ENCODE measurements at places on chromosomes 1 and 21. TPM values are rescaled to one million over a fixed set of nuclear protein-coding genes. Genes with fewer than 3 reads are reported as not detected.

GRCh38 chr1:77430966-77431690 lies 149.3 kb downstream of the AK5 start:
- peak; percentile 48 for DNase-seq

DNA sequence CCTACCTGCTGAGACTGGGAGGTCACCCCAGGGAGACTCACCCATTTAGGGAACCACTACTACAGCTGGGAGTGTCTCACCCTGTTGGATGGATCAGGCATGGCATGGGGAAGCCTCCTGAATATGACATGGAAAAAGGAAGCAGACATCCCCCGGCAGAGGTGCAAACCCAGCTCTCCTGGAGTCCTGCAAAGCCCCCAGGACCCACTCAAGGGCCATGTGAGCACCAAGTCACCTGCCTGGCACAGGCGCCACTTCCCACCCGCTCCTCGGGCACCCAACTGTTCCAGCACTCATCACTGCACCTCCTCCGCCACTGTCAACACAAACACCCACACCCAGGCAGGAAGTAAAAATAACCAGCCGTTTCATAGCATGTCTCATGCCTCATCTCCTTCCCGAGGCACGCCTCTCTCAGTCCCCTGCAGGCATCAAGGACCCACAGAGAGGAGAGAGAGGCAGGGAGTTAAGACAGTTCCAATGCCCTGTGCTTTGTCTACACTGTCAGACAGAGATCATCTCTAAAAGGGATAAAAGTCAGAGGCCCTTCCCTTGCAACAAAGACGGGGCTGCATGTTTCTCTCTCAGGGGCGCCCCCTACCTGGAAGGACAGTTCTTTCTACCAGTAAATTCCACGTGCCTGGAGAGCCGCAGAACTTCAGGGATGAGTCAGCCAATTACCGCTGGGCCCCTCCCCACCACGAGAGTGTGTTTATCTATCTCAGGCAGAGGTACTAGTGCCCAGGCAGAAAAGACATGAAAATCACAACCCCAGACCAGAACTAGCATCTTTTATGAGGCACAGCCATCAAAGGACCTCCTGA lies 150.1 kb upstream of the SOD1 start:
- DNase-seq: peak; percentile 9

DNA sequence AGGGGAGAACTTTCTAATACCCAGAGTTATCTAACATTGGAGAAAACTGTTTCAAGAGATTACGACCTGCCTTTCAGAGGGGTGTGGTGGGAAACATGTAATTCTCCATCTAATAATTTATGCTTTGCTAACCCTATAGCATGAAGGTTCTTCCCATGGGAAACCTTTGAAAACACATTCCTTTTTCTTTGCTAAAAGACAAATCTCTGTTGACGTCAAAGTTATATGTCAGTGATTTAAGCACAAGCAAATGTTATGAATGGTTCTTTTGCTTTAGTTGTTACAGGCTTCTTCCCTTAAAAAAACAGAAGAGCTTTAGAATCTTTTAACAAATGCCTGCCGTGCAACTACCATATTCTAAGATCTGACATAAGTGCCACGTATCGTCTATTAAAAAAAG lies 19.2 kb downstream of the FMO2 start:
- DNase-seq: no peak

Gene OLFML3
- 239 TPM for total RNA-seq

GRCh38 chr1:47181955-47182675 lies 7.7 kb downstream of the PDZK1IP1 start:
- DNase-seq: no peak

DNA sequence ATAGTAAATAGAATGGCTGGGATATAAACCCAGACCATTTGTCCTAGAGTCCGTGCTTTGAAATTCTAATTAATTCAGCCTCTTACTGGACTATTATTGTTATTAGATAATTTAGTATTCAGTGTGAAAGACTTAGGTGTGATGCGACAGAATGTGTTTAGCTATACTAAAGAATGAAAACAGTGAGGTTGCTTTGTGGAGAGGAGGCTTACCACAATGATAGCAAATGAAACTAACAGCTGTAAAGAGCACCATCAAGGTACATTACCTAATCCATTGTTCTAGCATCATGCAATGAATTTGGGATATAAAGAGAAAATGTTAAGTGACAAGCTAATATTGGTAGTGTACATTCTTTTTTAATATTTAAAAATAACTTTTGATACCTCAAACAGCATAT lies 911.1 kb downstream of the KCNT2 start:
- DNase-seq: no peak

GRCh38 chr21:33133892-33134291 lies 64.0 kb downstream of the OLIG1 start:
- no peak for DNase-seq

DNA sequence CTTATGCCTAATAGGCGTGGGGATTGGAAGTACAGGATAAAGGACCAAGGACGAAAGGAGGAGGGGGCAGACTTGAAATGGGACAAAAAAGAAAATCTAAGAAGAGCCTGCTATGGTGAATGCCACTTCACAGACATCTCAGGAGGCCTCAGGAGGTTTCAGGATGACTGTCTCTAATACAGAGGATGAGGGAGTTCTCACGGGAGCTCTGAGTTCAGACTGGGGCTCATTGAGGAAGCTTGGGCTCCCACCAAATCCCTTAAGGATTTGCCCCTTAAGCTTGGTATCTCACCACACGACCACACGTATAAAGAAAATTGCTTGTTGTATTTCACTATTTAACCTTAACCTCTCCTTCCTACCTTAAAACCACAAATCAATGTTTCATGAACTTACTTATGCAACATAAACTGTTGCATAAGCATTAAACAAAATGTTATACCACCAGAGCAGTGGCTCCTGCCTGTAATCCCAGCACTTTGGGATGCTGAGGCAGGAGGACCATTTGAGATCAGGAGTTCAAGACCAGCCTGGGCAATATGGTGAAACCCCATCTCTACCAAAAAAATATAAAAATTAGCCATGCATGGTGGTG lies 12.4 kb downstream of the SLC30A1 start:
- no peak for DNase-seq

- DNase-seq: no peak
Measured at GRCh38 chr21:40840401-40841125, 6.4 kb downstream of the DSCAM start.

- DNase-seq: no peak
Measured at GRCh38 chr1:234725177-234726132, 115.5 kb upstream of the IRF2BP2 start.

GRCh38 chr21:41008974-41009373 lies 159.0 kb upstream of the BACE2 start:
- no peak for DNase-seq

DNA sequence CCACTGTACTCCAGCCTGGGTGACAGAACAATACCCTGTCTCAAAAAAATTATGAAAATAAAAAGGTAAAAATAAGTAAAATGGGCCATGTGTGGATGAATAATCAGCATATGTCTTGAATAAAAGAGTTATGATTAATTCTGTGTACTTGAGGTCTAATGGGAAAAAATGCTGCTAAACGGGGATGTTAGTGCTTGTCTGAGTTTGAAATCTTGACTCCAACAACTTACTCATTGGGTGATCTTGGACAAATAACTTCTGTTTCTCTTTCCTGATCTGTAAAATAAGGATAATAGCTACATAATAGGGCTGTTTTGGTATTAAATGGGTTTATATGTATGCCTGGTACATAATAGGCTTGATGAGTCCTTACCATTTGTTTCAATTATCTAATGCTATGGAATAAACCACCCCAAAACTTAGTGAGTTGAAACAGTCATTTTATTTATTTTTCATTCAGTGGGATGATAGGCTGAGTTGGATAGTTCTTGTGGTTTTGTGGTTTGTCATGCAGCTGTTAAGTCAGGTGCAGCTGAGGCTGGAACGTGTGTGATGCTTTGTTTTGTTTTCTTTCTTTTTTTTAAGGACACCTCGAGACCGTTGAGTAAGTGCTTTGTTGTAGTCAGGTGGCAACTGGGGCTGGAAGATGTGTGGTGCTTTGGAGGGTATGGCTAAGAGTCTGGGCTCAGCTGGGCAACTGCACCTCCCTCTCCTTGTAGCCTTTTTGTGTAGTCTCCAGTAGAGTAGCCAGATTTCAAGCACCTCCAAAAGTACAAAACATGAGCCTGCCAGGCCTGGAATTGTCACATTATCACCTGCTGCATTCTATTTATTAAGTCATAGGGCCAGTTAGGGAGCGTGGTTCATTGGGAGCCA lies 4.9 kb downstream of the MDM4 start:
- peak; percentile 98 for DNase-seq

DNA sequence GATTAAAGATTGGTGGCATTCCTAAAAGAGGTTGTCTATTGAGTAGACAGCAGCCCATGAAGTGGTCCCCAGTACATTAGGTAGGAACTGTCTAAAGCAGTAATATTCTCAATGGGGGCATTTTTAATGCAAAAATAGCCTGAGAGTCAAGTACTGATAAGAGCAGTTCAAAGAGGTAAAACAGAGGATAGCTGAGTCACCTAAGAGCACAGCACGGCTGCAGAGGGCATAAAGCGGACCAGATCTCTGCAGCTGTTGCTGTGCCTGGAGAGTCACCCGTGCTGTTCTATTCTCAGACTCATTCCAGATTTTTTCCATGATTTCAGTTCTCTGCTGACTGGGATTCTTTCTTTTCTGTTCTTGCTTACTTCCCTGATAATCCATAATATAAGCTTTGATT lies 313.2 kb downstream of the OLFM3 start:
- DNase-seq: peak; percentile 72

Gene CA14
- total RNA-seq: not detected

Gene FCN3
- not detected for total RNA-seq

Gene MIA3
- 44.4 TPM for total RNA-seq

Gene SYDE2
- total RNA-seq: 7.6 TPM

- no peak for DNase-seq
Measured at GRCh38 chr1:172515436-172515835, 17.5 kb upstream of the SUCO start.

DNA sequence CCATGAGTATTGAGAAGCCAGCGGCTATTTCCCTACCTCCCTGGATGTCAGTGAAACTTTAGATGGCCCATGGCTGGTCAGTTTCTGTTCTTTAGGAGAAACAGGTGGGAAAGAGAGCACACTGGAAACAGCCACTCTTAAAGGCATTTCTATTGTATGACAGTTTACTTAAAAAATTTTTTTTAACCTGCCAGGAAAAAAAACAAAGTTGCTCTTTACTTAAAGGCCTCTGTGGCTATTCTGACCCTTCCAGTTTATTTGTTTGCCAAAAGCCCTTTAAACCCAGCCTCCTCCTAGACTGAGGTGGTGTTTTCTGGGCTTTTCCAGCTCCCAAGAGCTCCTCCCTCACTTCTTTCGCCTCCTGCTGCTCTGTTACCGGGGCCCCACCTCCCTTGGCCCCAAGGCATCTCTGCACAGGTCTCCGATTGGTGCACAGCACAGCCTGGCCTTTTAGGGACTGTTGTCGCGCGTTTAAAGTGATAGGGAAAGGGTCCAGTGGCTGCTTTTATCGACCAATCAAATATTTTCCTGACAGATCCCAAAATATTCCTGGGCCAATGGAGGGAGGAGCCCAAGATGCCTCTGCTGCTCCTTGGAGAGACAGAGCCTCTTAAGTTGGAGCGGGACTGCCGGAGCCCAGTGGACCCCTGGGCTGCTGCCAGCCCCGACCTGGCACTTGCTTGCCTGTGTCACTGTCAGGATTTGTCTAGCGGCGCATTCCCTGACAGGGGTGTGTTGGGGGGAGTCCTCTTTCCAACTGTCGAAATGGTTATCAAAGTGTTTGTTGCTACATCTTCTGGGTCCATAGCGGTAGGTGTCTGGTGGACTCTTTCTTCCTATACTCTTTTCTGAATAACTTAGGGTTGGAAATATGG lies at the start of gene SH3BGR:
Gene SH3BGR (plus strand): TSS at position 639 of the 875 bp plus-strand sequence. CDS start 127 bp downstream, at position 766.
- DNase-seq: peak; percentile 84

Gene PLA2G2D
- total RNA-seq: not detected

Gene RGS16
- total RNA-seq: 12.1 TPM

GRCh38 chr1:185042737-185043136 lies 2.6 kb upstream of the RNF2 start:
- DNase-seq: no peak

DNA sequence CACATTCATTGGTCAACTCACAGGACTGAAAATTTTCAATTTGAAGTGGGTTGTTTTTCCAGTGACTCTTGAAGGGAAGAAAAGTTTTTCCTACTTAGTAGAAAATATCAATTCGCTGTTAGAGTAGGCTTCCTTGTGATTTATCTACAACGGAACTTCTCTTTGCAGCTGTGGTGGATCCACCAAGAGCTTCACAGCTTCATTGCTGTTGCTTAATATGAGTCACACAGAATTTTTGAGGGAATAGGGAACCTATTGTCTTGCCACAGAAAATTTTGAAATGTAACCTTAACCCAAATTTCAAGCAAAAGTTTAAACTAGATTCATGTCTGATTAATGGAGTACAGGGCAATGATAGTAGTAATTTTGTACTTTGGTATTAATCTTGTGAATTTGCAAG lies 58.4 kb upstream of the IFI44L start:
- no peak for DNase-seq

- peak; percentile 71 for DNase-seq
Measured at GRCh38 chr1:184691719-184692324, 62.8 kb downstream of the EDEM3 start.

- no peak for DNase-seq
Measured at GRCh38 chr1:2235300-2235998, 7.3 kb downstream of the SKI start.

Gene FCRL1
- not detected for total RNA-seq

Gene FBXO2
- total RNA-seq: not detected

- DNase-seq: no peak
Measured at GRCh38 chr1:24963943-24964693, 34.0 kb upstream of the RUNX3 start.

GRCh38 chr1:234987415-234988154 lies 141.1 kb downstream of the TOMM20 start:
- DNase-seq: peak; percentile 78

GRCh38 chr1:89954401-89954800 lies 40.5 kb upstream of the ZNF326 start:
- no peak for DNase-seq

DNA sequence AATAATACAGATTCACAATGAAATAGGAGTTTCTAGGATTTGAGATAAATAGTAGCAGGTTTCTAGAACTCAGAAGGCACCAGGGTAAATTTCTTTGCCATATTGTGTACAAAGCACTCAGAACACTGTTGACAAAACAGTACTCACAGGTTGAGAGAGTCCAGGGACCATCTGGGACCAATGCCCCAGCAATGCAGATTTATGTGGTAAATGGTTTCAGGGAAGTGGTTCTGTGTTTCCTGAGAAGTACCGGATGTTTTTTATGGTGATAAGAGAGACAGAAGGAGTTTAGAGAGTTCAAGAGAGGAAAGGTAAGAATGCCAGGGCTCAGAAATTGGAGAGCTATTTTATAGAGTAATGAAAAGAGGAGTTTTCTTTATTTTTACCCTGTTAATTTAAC lies 29.6 kb upstream of the DIPK1A start:
- DNase-seq: no peak

GRCh38 chr1:15088281-15088971 lies 65.1 kb upstream of the TMEM51 start:
- no peak for DNase-seq

GRCh38 chr1:160209321-160210046 lies 4.3 kb downstream of the PEA15 start:
- DNase-seq: no peak

- DNase-seq: no peak
Measured at GRCh38 chr1:245825128-245825901, 670.5 kb downstream of the KIF26B start.

GRCh38 chr1:29713857-29714256 lies 477.5 kb downstream of the PTPRU start:
- DNase-seq: no peak

Gene C1orf94
- not detected for total RNA-seq

- DNase-seq: no peak
Measured at GRCh38 chr1:233340966-233341516, 13.5 kb downstream of the MAP3K21 start.

Data from myocyte (in vitro differentiated cells).